ENCODE measurements at places on chromosomes 12 and 14.

GRCh38 chr12:116128779-116129178 lies 148.7 kb downstream of the MED13L start:
- no peak for DNase-seq

- no peak for DNase-seq
These were observed 9.0 kb upstream of the LRFN5 start for GRCh38 chr14:41597647-41598046.

- no peak for DNase-seq
These were observed 143.6 kb downstream of the DYRK2 start for GRCh38 chr12:67792185-67792584.

GRCh38 chr12:15205341-15206010 lies 15.7 kb downstream of the RERG start:
- DNase-seq = no peak

- DNase-seq = no peak
These were observed 2.5 kb upstream of the CELA1 start for GRCh38 chr12:51349026-51349425.

- peak; percentile 72 for DNase-seq
These were observed 593 bp downstream of the CFL2 start for GRCh38 chr14:34713681-34714319.

DNA sequence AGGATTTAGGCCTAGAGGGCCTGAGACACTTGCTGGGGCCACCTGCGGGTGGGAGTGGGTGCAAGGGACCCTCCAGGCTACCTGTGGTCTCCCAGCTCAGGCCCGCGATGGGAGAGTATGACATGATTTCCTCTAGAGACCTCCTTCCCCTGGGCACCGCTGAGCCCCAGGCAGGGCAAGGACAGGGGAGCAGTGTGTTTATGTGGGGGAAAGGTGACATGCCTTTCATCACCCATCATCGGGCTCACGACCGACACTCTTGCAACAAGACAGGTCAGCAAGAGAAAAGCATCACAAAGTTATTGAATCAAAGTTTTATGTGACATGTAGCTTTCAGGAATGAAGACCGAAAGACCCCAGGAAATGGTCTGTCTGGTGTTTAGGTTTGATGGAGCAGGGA lies 19.9 kb downstream of the SH2B3 start:
- DNase-seq = no peak

- DNase-seq = no peak
These were observed 258.7 kb downstream of the EMP1 start for GRCh38 chr12:13454991-13455777.

GRCh38 chr14:64919618-64920017 lies 5.4 kb downstream of the CHURC1 start:
- DNase-seq = peak; percentile 19

DNA sequence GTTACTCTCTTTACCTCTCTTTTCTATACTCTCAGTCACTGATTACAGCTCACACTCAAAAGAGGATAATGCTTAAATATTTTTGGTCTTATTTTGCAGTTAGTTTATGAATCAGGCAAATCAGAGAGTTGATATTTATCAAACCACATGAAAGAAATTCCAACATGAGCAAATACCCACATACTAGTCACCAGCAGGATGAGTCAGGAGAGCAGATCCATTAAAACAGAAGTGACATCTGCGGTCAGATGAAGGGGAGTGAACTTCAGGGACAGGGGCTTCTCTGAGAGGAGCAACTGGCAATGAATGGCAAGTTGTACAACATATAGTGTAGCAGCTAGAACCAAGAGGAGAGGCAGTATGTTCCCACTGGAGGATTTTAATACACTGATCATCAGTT lies 258.7 kb downstream of the SYT10 start:
- DNase-seq = peak; percentile 18

DNA sequence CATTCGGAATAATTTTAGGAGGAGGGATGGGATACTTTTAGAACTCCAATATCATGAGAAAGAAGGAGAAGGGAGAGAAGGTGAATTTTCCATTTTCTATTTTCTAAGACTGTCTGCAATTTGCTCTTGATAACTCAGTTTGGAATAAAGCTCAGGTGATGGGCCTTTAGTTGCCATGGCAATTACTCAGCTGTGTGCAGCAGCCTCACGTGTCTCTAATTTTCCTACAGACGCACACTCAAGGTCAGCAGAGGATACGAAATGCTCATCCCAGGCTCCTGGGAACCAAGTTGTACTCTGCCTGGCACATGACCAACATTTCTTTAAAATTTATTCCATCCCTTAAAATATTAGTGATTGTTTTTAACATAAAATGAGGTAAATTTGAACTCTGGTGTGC lies 76.7 kb downstream of the TTC8 start:
- no peak for DNase-seq

GRCh38 chr12:4984344-4984743 lies 59.3 kb upstream of the KCNA5 start:
- DNase-seq = no peak

- no peak for DNase-seq
These were observed 13.2 kb downstream of the OTX2 start for GRCh38 chr14:56797003-56797568.

DNA sequence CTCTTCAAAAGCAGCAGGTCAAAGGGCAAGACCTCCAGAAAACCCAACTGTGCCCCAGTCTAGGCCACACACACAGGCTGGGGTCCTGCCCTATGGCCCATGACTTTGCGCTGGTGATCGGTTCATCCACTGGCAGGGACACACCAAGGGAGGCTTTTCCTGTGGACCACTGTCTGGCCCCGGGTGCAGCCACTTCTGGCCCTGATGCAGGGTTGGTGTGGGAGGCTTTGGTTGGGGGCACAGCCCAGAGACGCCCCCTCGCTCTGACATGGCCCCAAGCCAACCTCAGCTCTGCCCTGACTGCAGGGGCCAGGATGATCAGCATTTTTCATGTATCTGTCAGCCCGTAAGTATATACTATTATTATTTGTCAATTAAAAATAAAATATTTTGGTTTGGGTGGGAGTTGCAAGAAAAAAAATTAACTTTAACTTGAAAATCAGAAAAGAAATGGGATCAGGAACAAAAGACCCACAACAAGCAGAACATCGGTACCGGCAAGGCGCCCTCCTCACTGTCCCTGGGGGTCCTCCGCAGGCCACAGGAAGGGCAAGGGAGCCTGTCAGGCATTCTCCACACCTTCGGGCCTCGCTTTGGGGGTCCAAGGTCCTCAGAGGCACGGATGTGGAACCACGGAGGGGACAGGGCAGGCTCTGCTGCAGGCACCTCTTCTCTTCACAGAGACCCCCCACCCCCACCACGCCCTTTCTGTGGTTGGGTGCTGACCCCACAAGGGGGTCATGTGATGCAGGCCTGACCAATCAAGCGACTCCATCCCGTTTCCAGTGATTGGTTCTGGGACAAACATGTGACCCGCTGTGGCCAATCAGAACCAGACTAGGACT lies 181.5 kb upstream of the SFSWAP start:
- DNase-seq = no peak

- peak; percentile 84 for DNase-seq
These were observed 152.3 kb downstream of the MSRB3 start for GRCh38 chr12:65430571-65431306.

DNA sequence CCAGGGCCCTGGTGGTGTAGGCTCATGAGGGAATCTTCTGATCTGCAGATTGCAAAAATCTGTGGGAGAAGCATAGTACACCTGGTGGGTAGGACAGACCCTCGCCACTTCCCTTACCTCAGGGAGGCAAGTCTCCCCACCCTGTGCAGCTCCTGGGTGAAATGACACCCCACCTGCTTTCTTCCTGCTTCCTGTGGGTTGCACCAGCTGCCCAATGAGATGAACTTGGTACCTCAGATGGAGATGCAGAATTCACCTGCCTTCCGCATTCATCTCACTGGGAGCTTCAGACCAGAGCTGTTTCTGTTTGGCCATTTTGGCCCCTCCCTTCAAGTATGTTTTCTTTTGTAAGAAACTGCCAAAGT lies 4.7 kb downstream of the CLEC2D start:
- no peak for DNase-seq

Data from LHCN-M2 (cell line).